Body of pancreas (tissue), 4 donors: ENCODE measurements at places on chromosomes 16 and 17.

DNA sequence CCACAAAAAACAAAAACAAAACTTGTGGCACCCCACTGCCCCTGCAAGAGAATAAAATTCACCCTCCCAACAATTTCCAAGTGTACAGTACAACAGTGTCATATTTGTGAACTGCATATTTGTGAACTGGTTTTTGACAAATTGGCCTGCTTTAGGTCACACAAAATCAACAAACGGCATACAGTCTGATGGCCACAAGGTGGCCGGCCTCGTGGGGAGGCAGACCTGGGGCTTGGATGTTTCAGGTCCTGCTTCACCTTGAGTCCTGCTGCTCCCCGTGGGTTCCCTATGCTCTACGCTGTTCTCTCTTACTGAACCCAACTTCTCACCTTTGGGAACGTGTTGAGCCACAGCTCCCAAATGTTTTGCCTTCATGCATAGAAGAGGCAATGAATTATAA, 102.2 kb downstream of the CDK5R1 start:
- no peaks in the 10 kb centered on the region for H3K27me3 ChIP-seq
- H3K27ac ChIP-seq: no peak overlapping the region
- no peaks in the 10 kb centered on the region for H3K36me3 ChIP-seq
- DNase-seq: no peak
- no peaks in the 10 kb centered on the region for H3K4me1 ChIP-seq

- peak; percentile 2 for DNase-seq
- H3K36me3 ChIP-seq: no peaks in the 10 kb centered on the region
- H3K27ac ChIP-seq: no peak overlapping the region
Measured at GRCh38 chr17:83198366-83199341, 119.2 kb downstream of the METRNL start.

GRCh38 chr17:47812146-47812920, 9.3 kb downstream of the OSBPL7 start:
- peaks cover 10% of the 10 kb centered on the region for H3K36me3 ChIP-seq
- H3K4me3 ChIP-seq: no peak overlapping the region

DNA sequence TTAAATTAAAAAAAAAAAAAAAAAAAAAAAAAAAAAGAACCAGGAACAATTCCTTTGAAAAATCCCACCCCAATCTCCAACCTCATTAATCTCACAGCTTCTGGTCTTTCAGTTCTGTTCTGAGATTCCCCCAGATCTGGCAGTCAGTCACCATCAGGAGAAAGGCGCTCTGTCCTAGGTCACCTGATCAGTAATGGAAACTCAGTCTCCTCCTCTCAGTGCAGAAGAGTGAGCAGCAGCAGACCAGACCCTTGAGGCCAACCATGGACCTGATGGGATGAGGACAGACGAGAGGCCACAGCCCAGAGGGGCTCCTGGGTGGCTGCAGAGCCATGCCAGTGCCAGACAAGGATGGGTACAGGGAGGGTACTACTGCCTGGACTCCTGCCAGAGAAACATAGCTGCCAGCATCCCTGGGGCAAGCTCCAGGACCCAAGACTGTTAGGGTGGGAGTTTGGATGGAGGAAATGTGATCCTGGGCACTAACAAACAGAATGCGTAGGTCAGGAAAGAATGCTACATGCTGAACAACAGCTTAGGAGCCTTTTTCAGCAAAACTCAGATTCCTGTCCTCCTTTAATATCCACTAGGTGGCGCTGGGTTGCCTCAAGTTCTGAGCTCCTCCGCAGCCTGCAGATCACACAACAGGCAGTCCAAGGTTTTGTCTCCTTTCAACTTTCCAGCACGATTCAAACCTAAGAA, 28.7 kb downstream of the MPG start:
- peak; percentile 80 for DNase-seq
- H3K27ac ChIP-seq: no peak overlapping the region
- H3K36me3 ChIP-seq: no peaks in the 10 kb centered on the region

- peaks cover 4% of the 10 kb centered on the region for H3K4me1 ChIP-seq
- H3K36me3 ChIP-seq: no peaks in the 10 kb centered on the region
- no peak overlapping the region for H3K27ac ChIP-seq
- H3K4me3 ChIP-seq: no peak overlapping the region
- peak; percentile 12 for DNase-seq
Measured at GRCh38 chr17:19579867-19580565, 46.4 kb downstream of the SLC47A1 start.

GRCh38 chr16:79175286-79176057, 425.1 kb downstream of the MAF start:
- H3K27ac ChIP-seq: no peak overlapping the region
- no peak overlapping the region for H3K4me3 ChIP-seq
- no peak for DNase-seq

DNA sequence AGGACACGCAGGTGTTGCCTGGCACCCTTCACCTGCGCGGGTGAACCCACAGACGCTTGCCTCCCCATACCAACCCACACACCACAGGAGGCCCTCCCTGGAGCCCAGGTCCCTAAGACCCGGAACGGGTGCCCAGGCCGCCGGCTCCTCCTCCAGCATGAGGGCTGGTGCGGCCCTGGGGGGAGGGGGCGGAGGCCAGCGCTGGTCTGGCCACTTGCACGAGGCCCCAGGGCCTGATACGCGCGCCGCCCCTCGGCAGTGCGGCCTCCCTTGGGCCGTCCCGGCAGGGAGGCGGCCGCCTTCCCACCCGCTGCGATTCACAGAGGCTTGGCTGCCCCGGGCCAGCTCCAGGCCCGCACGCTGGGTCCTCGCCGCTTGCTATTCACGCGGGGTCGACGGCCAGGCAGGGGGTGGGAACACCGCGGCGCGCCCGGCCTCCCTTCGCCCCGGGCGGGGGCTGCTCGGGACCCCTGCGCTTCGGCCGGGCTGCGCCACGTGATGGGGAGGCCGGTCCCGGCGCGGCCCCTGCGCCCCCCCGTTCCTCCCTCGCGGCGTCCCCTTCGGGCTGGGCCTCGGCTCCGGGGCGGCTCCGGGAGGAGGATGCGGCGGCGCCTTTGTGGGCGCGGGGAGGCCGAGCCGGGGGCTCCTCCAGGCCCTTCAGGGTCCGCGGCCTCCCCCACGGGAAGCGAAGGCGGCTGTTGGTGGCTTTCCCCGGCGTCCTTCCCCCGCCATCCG, 685 bp downstream of the FASN start:
- peak overlapping the region; percentile 89 for H3K27ac ChIP-seq
- no peaks in the 10 kb centered on the region for H3K27me3 ChIP-seq
- no peaks in the 10 kb centered on the region for H3K36me3 ChIP-seq
- DNase-seq: peak; percentile 59
- H3K4me3 ChIP-seq: peak overlapping the region; percentile 56

GRCh38 chr16:2154533-2155090, 970 bp upstream of the TRAF7 start:
- peaks cover 81% of the 10 kb centered on the region for H3K4me1 ChIP-seq
- no peaks in the 10 kb centered on the region for H3K27me3 ChIP-seq
- peak overlapping the region; percentile 95 for H3K4me3 ChIP-seq
- H3K36me3 ChIP-seq: no peaks in the 10 kb centered on the region
- H3K27ac ChIP-seq: peak overlapping the region; percentile 25
